ENCODE measurements at places on chromosomes 16 and 17. TPM values are rescaled to one million over a fixed set of nuclear protein-coding genes. Genes with fewer than 3 reads are reported as not detected.

DNA sequence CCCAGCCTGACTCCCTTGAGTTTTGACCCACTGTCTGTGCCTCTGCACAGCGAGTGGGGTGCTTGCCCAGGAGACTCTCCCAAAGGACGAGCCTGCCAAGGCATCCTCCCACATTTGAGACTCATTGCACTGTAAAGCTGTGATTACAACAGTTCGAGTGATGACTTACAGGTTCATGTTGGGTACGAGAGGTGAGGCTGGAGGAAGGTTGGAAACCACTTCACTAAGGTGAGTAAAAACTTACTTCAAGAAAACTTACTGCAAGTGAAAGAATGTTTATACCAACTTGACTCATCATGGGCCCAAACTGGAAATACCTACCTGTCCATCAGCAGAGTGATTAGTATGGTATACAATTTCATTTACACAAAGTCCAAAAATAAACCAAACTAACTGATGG lies 360.1 kb upstream of the CDH11 start:
- no peak for DNase-seq

The CCL5 gene
- total RNA-seq, result 5.3 TPM

DNA sequence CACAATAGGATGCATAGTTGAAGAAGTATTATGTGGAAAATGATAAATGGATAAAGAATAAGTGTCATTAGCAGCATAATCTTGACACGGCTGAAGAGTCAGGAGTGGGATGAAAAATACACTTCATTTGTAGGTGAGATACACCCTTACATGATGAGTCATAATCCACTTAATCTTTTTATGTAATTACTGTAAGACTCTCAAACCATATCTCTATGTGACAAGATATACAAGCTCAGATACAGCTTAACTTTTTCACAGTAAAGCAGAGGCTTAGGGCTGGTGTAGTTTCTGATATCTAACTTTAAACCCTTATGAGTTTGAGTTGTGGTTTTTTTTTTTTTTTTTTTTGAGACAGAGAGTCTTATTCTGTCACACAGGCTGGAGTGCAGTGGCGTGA lies 101.2 kb downstream of the FTO start:
- DNase-seq, result no peak

DNA sequence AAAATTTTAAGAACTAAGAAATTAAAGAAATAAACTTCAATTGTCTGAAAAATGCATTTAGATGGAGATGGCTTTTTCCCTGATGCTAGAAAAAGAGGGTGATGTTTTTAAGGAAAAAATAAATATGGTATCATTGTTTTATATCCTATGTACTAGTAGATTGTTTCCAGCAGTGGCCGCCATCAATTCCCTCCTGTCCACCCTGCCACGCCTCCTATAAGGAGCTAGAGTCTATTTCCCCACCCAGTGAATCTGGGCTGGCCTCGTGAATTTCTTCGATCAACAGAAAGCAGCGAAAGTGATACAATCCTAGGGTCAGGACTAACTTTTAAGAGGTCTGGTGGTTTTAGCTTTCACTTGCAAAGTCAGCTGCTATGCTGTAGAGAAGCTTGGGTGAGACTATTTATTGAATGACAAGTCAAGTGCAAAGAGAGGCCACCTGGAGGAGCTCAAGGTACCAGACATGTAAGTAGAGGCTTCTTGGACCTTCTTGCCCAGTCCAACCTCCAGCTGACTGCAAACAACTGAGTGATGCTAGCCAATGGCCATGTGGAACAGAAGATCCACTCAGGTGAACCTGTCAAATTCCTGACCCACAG lies 80.9 kb upstream of the MTMR4 start:
- DNase-seq, result no peak

DNA sequence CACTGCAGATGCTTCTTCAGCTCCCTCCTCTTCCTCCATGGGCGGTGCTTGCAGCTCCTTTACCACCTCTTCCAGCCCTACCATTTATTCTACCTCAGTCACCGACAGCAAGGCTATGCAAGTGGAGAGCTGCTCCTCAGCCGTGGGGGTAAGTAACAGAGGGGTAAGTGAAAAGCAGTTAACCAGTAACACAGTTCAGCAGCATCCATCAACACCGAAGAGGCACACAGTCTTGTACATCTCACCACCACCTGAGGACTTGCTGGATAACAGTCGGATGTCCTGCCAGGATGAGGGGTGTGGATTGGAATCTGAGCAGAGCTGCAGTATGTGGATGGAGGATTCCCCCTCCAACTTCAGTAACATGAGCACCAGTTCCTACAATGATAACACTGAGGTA lies 79.3 kb downstream of the NQO1 start:
- no peak for DNase-seq

- no peak for DNase-seq
Observed at GRCh38 chr17:61474235-61474927, 22.2 kb downstream of the TBX4 start.

- DNase-seq, result no peak
Observed at GRCh38 chr17:1109606-1110540, 69.9 kb downstream of the ABR start.

DNA sequence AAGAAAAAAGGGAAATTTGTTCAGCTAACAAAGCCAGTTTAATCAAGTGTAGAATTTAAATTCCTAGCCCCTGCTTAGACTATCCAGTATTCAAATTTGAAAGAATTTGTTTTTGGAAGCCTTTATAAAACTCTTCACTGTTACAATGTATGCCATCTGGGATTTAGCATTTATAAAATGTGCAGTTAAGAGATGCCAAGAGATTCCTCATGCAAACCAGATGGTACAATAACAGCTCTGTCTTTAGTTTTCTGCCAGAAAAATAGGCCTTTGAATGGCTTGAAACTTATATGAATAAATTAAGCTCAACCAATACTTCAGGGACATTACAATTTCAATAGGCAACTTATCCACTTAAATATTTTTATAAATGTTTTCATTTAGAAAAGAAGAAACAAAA lies 6.8 kb upstream of the ANKS4B start:
- no peak for DNase-seq

DNA sequence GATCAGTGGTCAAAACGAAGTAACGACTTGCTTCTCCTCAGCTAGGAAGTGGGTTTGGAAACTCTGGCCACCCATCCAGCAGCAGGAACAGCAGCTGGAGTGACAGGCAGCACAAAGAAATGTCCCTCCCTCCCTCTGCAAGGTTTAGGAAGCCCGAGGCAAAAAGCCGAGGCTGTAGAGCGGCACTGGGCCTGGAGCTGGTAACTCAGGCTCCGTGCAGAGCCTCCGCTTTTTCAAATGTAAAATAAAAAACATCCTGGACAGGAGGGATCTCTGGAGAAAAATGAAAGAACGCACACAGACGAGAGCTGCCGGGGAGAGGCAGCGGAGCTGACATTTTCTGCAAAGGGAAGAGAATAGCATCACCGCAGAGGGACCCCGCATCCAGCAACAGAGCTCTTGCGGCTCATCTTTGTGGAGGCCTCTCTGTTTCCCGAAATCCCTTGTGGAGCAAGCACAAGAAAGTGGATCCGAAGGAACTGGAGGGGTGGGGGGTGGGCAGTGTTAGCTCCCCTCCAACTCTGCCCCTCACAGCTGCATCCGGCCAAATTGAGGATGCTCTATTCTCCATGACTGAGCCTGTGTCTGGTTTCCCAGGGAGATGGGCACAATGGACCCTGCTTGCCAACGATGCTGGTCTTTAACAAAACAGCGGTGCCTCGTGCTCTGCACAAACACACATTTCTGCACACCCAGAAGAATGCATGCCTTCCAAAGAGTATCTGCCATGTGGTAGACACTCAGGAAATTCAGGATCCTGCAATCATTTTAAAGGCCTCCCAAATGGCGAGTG lies 335.5 kb upstream of the ZFHX3 start:
- DNase-seq, result no peak

DNA sequence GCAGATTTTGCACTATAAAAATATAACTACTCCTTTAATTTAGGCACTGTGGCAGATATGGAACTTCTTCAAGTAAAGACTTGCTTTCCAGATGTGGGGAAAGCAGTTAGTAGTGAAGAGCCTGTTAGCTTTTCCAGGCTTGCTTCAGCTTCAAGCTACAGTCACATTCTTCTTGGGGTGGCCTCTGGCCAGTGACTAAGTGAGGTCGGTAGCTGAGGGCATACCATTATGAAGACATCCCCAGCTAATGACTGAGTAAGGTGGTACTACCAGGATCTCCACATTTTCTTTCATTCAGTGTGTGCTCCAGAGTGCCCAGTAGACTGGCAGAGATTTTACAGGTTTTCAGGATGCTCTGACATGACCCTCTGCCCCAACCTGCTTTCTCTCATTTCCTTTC lies 167.1 kb upstream of the KIF2B start:
- no peak for DNase-seq

The HCRT gene
- not detected for total RNA-seq

The KRT23 gene
- total RNA-seq, result 5.6 TPM

DNA sequence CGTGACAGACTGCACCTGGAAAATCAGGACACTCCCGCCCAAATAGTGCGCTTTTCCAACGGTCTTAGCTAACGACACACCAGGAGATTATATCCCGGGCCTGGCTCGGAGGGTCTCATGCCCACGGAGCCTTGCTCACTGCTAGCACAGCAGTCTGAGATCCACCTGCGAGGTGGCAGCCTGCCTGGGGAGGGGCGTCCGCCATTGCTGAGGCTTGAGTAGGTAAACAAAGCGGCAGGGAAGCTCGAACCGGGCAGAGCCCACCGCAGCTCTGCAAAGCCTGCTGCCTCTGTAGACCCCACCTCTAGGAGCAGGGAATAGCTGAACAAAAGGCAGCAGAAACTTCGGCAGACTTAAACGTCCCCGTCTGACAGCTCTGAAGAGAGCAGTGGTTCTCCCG lies 5.1 kb downstream of the GALNS start:
- no peak for DNase-seq

The SLC25A10 gene
- total RNA-seq, result 11.1 TPM

The PERCC1 gene
- total RNA-seq, result not detected

The CAPNS2 gene
- total RNA-seq, result 1.2 TPM

DNA sequence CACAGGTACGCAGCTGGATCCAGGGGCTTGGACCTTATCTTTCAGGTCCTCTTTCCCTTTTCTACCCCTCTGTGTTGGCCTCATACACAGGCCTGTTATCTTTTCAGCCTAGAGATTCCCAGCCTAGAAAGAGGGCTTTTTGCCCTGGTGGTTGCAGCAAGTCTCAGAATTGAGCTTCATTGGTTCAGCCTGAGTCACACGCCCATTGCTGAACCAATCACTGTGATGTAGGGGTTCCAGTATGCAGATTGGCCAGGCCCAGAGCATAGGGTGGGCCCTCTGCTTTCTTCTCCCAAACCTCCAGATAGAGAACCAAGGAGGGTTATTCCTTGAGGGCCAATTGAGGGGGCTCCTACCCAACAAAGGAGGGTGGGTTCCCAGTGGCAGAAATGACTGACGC lies 32.8 kb downstream of the GPT2 start:
- no peak for DNase-seq

The RNF43 gene
- total RNA-seq, result 13.4 TPM

DNA sequence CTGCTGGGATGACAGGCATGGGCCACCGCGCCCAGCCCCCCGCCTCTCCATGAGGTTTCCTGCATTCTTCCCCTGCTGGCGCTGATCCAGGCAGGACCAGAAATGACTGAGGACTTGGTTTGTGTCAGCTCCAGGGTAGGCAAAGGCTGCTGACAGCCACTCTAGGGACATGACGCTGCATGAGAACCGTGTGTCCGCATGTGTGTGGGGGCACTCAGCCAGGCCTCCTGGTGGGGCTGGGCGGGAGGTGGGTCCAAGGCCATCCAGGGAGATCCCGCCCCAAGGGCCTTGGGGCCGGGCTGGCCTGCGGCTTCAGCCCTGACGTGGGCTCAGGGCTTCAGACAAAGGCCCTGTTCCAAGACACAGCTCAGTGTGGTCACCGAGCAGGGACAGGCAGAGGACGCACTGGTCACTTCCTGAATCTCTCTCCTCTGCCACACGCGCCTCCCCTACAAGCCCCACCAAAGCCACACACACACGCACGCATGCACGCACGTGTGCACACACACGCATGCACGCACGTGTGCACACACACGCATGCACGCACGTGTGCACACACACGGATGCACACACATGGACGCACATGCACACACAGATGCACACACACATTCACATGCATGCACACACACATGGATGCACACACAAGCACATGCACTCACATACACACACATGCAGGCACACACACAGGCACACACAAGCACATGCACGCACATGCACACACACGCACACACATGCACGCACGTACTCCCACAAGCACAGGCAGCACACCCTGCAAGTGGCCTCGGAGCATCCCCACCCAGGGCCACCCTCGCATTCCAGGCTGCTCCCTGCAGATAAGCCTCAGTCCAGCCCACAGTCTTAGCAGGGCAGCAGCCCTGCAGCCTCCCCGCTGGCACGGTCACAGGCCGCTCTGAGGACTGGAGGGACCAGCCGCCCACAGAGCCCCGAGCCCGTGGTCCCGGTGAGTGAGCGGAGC lies 5.3 kb upstream of the TMEM204 start:
- DNase-seq, result no peak

The HSPB9 gene
- total RNA-seq, result not detected

- DNase-seq, result no peak
Observed at GRCh38 chr16:87101903-87102302, 215.3 kb downstream of the C16orf95 start.

The UNC45B gene
- 0.20 TPM for total RNA-seq

GRCh38 chr17:70871180-70871818 lies 702.0 kb downstream of the KCNJ2 start:
- no peak for DNase-seq

The LMF1 gene
- total RNA-seq, result 21.7 TPM

- peak; percentile 87 for DNase-seq
Observed at GRCh38 chr16:67199011-67199807, at the start of gene ELMO3. Gene ELMO3 (plus strand): TSS chr16:67199131. CDS start chr16:67199327, 196 bp downstream.

DNA sequence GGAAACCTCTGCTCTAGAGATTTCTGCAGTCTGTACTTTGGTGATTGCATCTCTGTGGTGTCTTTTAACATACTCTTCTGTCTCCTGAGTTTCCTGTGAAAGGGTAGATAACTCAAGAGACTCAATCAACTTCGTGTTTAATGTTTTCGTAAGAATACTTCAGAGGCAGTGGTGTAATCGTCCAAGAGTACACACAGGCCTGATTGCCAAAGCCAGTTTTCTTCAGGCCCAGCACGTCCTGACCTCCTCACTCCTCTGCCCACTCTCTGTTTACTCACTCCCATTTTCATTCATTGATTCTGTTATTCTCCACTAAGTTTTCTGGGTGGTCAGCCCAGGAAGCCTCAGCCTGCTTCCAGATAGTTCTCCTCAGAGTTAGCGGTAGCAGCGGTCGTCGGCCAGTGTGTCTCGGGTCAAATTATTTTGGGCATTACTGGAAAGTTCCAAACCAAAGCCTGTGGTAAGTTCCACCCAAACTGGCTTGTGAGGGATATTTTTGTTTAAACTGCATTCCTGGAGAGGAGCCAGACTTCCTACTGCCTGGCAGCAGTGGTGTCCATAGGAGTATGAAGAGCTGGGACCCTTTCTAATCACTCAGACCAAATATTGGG lies 293.2 kb downstream of the WWOX start:
- DNase-seq, result no peak

DNA sequence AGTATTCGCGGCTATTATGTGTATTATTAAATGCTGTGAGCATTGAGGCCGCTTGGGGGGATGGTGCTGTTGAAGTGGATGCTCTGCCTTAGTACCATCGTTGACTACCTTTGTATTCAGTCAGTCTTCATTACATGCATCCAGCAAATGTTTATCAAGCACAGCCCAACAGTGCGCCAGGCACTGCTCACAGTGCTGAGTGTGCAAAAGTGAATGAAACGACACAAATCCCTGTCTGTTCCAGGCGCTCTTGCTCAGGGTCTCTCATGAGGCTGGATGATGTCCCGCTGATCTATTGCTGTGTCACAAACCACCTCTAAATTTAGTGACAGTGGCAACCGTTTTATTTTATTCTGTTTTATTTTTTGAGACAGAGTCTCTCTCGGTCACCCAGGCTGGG lies 53.8 kb downstream of the OTOA start:
- no peak for DNase-seq

- DNase-seq, result no peak
Observed at GRCh38 chr17:40915199-40915661, 22.2 kb downstream of the KRT23 start.

All from left lung (tissue), 14 donors.